Aorta (tissue), 5 donors: ENCODE measurements at places on chromosomes 11 and 22. TPM values are rescaled to one million over a fixed set of nuclear protein-coding genes. Genes with fewer than 3 reads are reported as not detected.
A peak's percentile ranks its signal among the peaks of the same experiment; 100 is the strongest.

DNA sequence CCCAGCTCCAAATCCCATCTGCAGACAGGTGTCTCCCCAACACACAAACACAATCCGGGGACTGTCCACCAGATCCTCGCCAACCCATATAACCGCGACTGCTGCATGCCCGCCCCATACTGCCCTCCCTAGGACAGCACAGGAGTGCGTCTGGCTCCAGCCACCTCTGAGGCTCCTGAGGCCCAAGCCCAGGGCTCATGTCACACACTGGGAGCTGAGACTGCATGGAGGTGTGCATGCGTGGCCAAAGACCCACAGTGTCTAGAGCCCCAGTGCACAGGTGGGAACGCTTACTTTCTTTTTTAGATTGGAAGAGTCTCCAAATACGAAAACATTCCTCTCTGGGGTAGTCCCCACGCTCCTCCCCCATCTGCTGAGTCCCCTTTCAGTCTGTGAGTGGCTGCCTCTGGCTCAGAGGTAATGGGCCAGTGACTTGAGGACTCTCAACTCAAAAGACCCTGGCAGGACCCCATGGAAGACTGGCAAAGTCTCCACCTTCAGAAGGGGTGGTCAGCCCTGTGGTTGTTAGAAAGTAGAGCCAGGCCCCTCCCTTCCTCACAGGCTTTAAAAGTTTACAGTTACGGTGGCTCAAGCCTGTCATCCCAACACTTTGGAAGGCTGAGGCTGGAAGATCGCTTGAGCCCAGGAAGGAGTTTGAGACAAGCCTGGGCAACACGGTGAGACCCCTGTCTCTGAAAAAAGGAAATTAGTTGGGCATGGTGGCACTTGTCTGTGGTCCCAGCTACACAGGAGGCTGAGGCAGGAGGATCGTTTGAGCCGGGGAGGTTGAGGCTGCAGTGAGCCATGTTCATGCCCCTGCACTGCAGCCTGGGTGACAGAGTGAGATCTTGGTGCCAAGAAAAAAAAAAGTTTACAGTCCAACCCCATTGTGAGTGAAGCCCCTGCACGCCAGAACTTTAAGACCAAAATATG is 2.3 kb downstream of the CBX7 start:
- DNase-seq: peak; percentile 55

- DNase-seq: no peak
Measured at GRCh38 chr11:77196961-77197360, 68.9 kb downstream of the MYO7A start.

- DNase-seq: no peak
Measured at GRCh38 chr11:87493516-87493915, 455.8 kb downstream of the TMEM135 start.

The ZNF214 gene
- 1.5 TPM for total RNA-seq

The DKK3 gene
- total RNA-seq: 313 TPM

The GLYATL2 gene
- not detected for total RNA-seq
